Activated CD8-positive, alpha-beta memory T cell treated with anti-CD3 and anti-CD28 coated beads, Interleukin-2, amount 50 U/mL, for 48 hours (primary cell): ENCODE measurements at places on chromosomes 2 and 18.

- peak; percentile 58 for DNase-seq
Measured at GRCh38 chr18:47251289-47252120, at the start of gene SKOR2. SKOR2 (minus strand) TSS chr18:47251660; CDS start chr18:47249183, 2,477 bp downstream.

DNA sequence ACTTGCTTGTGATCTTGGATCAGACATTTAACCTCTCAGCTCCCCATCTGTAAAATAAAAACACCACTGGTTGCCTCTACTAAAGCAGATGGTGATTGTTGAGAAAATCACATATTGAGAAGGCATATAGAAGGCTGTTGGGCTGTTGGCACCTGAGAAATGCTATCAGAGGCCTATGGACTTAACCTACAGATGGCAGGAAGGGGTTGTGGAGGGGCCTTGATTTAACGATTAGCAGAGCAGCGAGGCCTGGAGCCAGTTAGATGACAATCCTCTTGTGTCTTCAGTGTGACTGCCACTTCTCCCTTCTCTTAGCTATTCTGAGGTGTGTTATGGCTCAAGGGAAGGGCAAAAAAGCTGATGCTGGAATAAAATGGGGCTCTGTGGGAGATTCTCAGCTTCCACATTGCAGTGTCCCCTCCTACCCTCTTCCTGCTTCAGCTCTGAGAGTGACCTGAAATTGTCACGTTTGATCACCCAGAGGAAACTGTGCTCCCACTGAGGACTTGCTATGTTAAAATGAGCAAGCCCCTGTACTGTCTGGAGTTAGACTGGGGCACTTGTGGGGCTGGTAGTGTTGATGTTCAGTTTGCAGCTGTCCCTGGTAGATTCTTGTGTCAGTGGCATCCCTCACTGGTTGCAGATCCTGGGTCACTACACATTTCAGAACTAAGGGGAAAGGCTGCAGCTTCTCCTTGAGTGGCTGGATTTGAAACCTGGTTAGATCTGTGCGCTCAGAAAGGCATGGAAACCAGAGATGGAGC is 31.5 kb downstream of the CXCR4 start:
- DNase-seq, result no peak

DNA sequence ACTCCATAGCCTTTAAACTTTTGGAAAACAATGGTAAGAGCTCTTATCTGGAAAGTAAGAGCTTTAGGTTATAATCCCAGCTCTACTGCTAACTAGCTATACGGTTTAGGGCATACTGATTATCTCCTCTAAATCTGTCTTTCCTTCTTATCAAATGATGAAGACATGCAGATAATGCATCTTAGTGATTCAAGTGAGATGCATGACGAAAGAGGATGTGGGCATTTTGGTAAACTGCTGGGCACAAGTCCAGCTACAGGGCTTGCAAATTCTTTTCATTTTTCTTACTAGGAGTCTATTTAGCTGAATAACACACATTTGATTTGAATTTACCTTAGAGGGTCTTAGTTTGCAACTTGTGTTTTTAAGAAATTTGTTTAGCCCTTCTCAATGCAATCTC is 1604.8 kb upstream of the ZEB2 start:
- DNase-seq, result no peak

DNA sequence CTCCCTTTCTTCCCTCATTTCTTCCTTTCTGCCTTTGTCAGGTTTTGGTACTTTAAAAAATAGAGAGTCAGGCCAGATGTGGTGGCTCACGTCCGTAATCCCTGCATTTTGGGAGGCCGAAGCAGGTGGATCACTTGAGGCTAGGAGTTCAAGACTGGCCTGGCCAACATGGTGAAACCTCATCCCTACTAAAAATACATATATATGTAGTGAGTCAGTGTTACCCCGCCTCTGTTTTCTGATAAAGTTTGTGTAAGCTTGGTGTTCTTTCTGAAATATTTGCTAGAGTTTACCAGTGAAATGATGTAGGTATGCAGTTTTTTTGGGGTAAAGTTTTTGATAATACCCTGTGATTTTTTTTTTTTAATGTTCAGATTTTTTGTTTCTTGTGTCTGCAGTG is 58.8 kb downstream of the DGKD start:
- DNase-seq, result no peak

DNA sequence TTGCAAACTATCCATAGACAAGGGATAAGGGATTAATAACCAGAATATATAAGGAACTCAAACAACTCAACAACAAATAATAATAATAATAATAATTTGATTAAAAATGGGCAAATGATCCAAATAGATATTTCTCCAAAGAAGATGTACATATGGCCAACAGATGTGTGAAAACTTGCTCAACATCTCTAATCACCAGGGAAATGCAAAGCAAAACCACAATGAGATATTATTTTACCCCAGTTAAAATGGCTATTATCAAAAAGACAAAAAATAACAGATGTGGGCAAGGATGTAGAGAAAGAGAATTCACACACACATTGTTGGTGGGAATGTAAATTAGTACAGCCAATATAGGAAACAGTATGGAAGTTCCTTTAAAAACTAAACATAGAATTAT is 26.9 kb downstream of the DNAH7 start:
- DNase-seq, result no peak

GRCh38 chr2:17590342-17590911 is 49.9 kb downstream of the VSNL1 start:
- DNase-seq, result no peak

DNA sequence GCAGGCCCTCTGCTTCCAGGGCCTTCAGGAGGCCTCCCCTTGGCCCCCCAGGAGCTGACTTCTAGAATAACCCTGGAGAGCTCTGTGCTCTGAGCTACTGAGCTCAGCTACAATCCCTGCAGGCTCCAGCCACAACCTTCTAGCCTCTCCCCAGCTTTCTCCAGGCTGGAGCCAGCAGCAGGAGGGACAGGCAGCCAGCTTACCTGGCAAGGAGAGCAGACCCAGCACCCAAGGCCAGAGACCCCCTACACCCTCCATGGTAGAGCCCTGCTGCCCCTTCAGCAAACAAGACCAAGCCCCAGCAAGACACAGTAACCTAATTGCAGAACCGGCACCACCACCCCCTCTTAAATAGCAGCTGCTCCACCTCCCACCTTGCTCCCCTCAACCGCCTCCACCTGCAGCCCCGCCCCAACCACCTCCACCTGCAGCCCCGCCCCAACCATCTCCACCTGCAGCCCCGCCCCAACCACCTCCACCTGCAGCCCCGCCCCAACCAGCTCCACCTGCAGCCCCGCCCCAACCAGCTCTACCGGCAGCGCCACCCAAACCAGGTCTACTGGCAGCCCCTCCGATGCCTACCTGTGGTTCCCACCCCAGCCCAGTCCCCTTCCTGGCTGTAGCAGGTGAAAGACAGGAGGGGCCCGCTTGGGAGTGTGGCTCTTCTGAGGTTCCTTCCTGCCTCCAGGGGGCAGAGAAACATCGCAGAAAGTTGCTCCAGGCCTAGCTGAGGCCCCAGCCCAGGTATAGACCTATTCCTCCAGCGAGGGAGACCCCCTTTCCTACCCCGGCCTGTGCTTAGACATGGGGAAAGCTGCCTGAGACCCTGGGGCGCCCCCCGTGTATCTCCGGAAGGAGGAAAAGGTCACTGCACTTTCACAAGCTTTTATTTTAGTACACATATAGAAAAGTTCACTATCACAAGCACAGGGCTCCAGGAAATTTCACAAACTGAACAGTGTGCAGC is at the start of gene ASTL:
Gene ASTL (minus strand): TSS at position 324 of the 967 bp plus-strand sequence. CDS start 66 bp downstream, at position 258.
- DNase-seq, result peak; percentile 81

- DNase-seq, result no peak
Measured at GRCh38 chr2:184210329-184210728, 388.0 kb upstream of the ZNF804A start.

GRCh38 chr2:215904101-215904500 is 109.2 kb downstream of the MREG start:
- DNase-seq, result no peak

- DNase-seq, result no peak
Measured at GRCh38 chr2:74982577-74982976, 24.1 kb downstream of the POLE4 start.

DNA sequence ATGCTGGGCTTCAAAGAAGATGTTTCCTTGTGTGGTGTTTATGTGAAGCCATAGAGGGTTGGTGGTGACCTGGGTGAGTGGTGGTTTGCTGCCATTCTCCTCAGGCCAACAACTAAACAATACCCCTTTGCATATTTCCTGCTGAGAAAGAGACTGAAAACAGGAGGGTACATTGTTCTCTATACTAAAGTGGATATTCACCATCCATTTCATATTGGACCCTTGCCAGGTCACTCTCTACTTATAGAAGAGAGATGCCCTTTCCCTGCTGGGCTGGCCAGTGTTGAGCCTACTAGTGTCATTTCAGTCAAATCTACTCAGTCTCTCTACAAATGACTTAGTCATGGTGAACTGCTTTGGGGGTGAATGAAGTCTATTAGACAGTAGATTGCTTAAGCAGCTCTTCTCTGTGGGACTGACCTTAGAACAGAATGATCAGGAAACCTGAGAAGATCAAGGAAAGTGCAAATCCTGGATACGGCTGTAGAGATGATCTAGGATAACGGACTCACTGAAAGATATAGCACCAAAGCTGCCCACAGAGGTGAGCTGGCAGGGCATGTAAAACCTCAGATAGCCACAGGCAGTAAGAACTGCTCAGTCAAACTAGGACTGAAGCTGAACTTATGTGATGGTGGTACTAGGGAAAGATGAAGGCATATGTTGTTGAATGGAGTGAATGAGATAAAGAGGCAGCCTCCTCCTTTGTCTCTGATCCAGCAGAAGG is 154.9 kb downstream of the MYO3B start:
- no peak for DNase-seq

DNA sequence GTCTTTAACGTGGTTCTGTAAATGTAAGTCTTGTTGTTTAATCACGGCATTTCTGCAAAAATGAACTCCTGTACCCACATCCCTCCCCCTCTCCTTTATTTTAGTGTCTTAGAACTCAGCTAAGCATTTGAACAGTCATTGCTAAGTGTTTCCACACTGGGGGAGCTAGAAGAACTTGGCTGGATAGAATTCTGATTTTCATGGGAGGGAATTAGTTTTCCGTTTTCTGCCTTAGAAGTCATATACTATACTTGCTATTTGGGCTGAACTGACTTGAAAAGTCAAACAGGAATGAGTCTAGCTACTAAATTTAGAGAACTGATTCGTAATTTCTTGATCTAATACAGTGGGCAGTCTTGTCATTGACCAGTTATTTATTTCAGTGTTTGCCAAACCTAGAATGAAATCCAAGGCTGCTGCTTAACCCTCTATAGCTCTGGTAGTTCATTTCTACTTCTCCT is 61.1 kb downstream of the FMNL2 start:
- DNase-seq, result no peak

GRCh38 chr2:142189501-142189900 is 58.7 kb upstream of the LRP1B start:
- no peak for DNase-seq

GRCh38 chr18:52200406-52200805 is 139.6 kb upstream of the DCC start:
- no peak for DNase-seq

DNA sequence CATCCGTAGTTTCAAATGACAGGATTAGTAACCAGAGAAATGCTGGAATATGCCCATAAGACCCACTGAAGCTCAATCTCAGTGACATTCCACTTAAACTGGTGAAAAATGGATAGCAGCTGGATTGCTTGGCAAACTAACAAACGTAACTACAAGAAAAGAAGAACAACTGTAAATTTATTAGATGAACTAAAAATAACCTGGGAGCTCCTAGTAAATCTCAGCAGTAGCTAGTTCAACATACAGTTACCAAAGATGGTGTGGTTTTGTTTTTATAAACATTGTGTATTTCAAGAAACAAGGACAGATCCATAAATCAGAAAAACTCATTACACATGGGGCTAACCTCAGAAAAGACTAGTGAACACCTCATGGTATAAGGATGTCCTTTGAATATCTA is 531.9 kb downstream of the XIRP2 start:
- no peak for DNase-seq

- no peak for DNase-seq
Measured at GRCh38 chr2:171430516-171431410, 3.0 kb downstream of the METTL8 start.

DNA sequence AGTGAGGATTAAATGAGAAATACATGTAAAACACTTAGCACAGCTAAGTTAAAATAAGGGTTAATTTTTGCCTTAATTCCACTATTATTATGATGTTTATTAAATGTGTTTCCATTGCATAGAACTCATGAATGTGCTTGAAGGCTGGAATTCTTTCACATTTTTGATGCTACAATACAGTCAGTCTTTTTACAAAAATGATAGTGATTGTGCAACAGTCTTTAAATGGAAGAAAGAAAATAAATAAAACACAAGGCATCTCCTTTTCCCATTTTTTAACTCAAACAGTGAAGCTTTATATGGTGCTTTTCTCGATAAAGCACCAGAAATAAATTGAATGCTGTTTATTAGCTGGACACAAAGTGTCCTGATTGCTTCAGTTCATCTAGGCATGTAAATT is 123.9 kb downstream of the MAP2 start:
- DNase-seq, result no peak
